ENCODE measurements at places on chromosomes 3 and 15.

DNA sequence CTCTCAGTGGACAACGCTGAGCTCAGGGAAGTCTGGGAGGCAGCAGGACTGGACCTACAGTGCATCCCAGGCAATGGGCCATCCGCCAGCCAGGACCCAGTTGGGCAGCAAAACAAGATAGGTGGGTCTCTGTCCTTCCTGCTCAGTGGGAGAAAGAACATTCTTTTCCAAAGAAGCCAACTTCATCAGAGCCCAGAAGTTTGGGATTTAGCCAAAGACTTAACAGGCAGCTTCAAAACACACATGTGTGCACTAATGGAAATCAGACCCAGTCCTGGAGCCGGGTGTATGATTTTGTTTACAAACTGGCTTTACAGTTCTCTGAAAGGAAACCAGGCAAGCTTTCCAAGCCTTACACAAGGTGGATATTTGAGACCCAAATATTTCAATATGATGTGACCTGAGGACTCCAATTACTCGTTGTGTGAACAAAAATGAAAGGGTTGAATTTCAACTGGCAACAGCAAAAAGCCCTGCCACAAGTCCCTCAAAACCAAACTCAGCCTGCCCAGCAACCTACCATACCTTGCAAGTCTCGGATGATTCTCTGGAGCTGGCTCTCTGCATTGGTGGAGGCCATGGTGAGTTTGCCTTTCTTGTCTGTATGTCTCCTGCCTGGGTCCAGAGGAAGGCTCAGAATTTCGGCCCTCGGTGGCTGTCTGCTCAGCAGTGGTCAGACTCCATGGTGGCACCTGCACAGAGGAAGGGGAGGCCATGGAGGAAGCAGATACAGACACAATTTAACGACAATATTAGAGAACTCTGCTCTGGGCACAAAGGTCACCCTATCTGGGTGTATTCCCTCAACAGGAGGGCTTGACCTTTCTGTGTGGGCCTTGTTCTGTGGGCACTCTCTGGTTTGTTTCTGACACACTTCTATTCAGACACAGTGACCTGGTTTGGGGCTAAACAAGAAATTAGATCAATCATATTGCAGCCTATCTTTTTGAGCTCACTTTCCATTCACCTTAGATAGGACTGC, 11.0 kb downstream of the FYCO1 start:
- no peak for DNase-seq

GRCh38 chr15:39145854-39146625, 434.8 kb upstream of the THBS1 start:
- DNase-seq = no peak

DNA sequence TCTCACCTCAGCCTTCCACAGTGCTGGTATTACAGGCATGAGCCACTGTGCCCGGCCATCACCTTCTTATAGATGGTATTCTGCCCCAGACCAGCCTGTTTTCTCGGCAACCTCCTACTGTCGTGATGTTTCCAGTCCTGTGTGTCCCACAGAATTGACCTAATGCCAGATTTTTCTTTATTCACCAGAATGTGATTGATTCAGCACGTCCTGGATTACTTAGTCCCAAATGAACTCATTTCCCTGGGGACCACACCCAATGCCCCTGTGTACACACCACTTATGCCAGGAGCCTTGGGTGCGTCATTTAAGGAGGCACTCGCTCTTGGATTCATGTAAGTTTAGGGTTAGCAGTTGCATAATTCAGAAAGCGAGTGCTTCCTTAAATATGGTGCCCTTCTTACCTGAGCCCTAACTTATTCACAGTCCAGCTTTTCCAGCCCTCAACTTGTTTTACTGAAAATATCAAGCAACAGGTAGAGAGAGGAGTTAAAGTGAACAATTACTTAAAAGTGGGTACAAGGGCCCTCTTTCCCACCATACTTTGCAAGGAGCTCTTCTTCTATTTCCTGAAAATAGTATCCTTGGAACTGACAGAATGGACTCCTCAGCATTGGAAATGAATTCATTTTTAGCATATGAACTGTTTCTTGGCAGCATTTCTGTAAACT, 64.6 kb upstream of the UBE2E1 start:
- no peak for DNase-seq

- DNase-seq = no peak
These were observed 668.7 kb downstream of the OTOL1 start for GRCh38 chr3:162165346-162165745.

DNA sequence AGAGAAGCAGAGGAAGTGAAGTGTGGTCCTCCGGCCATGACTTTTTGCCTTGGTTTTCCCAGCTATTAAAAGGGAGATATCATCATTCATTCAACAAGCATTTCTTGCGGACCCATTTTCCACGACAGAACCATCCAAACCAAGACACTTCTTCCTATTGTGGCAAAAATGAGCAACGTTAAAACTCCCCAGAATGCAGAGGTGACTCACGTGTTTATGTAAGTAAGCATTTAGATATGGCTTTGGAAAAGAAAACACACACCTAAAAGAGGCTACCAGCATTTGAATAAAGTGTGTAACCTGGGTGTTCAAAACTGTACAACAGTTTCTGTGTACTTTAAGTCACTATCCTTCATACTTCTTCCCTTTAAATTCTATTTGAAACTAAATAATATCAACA, 181.3 kb downstream of the RORA start:
- no peak for DNase-seq

DNA sequence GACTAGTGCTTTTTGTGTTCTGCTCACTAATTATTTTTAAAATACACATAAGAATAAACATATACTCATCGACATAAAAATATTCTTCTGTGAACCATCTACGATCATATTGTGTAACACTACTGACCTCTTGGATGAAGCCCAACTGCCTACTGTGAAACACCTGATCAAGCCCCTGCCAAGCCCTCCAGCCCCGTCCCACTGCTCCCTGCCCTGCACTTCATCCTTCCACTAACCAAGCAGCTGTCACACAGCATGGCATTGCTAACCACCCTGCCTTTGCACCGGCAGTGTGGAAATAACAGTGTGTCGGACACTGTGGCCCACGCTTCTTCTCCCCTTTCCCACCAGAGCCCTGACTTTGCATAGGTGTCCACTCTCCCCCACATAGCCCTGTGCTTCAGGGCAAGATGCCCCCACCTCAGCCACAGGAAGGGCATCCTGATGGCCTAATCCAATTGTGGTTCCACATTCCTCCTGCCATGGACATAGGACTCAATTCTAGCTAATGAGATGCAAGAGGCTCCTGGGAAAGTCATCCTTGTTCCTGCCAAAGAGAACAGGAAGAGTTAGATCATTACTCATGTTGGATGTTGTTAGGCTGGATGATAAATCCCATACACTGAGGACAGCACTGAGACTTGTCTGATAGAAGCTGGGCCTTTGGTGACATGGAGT, 35.0 kb upstream of the ARID3B start:
- DNase-seq = no peak

DNA sequence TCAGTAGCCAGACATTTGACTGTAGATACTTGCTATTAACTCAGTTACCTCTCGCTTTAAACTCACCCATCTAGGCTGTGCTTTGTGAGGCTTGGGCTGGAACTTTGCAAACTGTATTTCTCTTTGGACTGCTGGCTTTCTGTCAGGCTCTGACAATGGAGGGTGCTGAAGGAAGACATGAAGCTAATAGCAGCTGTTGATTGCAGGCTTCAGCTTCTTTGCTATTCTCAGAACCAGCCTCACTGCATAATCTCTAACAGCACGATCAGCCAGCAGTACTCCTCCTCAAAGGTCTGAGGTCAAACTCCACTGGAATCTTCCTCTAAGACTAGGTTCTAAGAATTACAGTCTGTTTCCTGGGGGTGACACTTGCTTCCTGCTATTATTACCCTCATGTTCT, 295.6 kb downstream of the ZBBX start:
- no peak for DNase-seq

GRCh38 chr3:51715231-51715976, 8.5 kb downstream of the GRM2 start:
- DNase-seq = no peak

GRCh38 chr15:70137967-70138366, 40.2 kb upstream of the TLE3 start:
- no peak for DNase-seq
